ENCODE measurements at places on chromosomes 4 and X.
A peak's percentile ranks its signal among the peaks of the same experiment; 100 is the strongest.

- DNase-seq: no peak
These were observed 1.6 kb downstream of the TMEM187 start for GRCh38 chrX:153974003-153974725.

GRCh38 chrX:137119049-137119448 lies 85.3 kb upstream of the GPR101 start:
- no peak for DNase-seq

- DNase-seq: no peak
These were observed 168.1 kb downstream of the VSIG4 start for GRCh38 chrX:65871671-65872311.

DNA sequence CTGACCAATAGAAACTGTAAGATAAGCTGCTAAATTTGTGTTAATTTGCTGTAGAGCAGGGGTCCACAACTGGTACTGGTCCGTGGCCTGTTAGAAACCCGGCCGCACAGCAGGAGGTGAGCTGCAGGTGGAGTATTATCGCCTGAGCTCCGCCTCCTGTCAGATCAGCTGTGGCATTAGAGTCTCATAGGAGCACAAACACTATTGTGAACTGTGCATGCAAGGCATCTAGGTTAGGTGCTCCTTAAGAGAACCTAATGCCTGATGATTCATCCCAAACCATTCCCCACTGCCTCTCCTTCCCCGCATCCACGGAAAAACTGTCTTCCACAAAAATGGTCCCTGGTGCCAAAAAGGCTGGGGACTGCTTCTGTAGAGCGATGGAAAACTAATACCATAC lies 19.7 kb downstream of the FBXW7 start:
- DNase-seq: no peak

GRCh38 chrX:30302956-30303355 lies 6.2 kb downstream of the NR0B1 start:
- no peak for DNase-seq

- peak; percentile 78 for DNase-seq
These were observed 65.7 kb upstream of the MAP9 start for GRCh38 chr4:155442267-155443105.

- no peak for DNase-seq
These were observed 586.6 kb downstream of the C4orf33 start for GRCh38 chr4:129682586-129682985.

All from neural crest cell (in vitro differentiated cells).